Type B pancreatic cell (in vitro differentiated cells): ENCODE measurements at places on chromosomes 1 and 21. TPM values are rescaled to one million over a fixed set of nuclear protein-coding genes. Genes with fewer than 3 reads are reported as not detected.

GRCh38 chr21:14875704-14876523, 188.9 kb downstream of the NRIP1 start:
- DNase-seq: no peak

ERG gene
- total RNA-seq: 6.8 TPM in 1 of 2 replicates, not detected in the other

DNA sequence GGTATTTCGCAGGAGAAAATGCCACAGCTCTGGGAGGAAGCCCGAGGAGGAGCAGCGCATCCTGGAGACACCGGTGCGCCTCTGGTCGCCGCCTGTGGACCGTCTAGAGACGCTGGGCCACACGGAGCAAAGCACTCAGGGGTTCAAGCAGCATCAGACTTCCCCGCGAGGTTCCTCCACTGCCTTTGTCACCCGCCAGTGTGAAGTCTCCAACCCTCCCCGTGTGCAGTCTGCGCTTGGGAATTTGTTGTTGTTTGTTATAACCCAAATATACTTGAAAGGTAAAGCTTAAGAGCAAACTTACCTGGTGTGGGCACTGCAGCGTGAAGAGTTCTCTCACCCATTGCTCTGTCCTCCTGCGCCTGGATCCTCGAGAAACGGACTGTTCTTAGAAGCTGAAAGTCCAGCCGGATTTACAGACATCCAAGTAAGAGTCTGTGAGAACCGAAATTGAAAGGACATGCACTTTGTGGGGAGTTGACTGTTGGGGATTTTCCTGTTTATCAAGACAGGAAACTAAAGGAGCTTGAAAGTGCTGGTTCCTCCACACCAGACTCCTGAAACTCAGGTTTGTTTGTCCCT, at the start of gene GBP4:
Gene GBP4, minus strand, starts transcription at position 452 of the 582 bp plus-strand sequence. Its CDS starts 108 bp downstream, at position 344.
- DNase-seq: no peak

APCS gene
- 0.40 TPM in 1 of 2 replicates, not detected in the other for total RNA-seq

DNA sequence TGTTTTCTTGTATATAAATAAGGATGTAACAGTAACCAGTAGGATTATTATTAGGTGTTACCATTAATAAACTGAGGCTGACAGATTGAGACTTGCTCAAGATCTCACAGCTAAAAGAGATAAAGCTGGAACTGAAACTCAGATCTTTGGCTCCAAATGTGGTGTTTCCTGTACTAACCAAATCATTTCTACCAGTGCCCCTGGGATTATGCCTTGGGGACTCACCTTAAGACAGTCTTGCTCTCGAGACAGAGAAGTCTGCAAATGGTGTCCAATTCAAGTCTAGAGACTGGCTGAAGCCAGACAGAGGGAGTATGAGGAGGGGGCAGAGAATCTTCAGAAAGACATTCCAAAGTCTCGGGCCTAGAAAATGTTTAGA, 593 bp upstream of the CD53 start:
- no peak for DNase-seq

- no peak for DNase-seq
These were observed 417.3 kb upstream of the PROX1 start for GRCh38 chr1:213570487-213570886.

- no peak for DNase-seq
These were observed 74.7 kb downstream of the ALG6 start for GRCh38 chr1:63442141-63442475.

SAMD13 gene
- 3.6 and 6.0 TPM in 2 replicates for total RNA-seq

- no peak for DNase-seq
These were observed 34.6 kb upstream of the ADAMTS5 start for GRCh38 chr21:27001526-27001925.

SDC3 gene
- total RNA-seq: 46.7 and 54.2 TPM in 2 replicates

DNA sequence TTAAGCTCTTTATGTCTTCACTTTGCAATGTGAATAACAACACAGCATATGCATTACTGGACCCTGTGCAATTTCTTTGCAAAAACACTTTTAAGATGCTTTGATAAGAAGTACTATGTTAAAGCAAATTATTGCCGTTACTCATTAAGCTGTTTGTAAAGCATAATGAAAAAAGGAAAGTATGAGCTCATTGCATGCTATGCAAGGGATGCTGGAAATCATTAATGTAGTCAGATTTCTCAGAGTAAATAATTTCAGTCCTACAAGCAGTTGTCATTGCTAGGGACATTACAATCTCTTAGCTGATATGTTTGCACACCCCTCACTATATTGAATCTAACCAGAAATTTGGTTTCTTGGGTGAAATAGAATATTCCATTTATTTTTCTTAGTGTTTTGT, 982.5 kb upstream of the ADGRL2 start:
- no peak for DNase-seq

RGS8 gene
- total RNA-seq: 0.33 and 1.1 TPM in 2 replicates

DNA sequence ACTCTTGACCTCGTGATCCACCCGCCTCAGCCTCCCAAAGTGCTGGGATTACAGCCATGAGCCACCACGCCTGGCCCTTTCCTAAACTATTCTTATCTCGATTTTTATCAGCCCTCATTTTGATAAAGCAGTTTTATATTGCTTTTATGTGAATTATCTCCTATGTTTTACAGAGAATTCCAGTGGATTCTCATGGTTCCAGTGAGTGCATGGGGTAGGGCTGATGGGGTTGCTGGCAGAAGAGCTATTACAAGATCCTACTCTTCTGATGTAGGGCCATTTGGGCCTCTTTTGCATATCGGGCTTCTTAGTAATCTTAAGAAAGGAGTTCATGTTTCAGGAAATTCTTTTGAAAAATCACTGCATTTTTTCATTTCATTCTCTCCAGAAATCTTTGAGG, 187.6 kb downstream of the PBX1 start:
- no peak for DNase-seq

ADAMTS5 gene
- 5.8 and 8.1 TPM in 2 replicates for total RNA-seq

GRCh38 chr1:55378582-55378981, 163.4 kb upstream of the USP24 start:
- no peak for DNase-seq

TPTE gene
- total RNA-seq: not detected in 2 replicates

DNA sequence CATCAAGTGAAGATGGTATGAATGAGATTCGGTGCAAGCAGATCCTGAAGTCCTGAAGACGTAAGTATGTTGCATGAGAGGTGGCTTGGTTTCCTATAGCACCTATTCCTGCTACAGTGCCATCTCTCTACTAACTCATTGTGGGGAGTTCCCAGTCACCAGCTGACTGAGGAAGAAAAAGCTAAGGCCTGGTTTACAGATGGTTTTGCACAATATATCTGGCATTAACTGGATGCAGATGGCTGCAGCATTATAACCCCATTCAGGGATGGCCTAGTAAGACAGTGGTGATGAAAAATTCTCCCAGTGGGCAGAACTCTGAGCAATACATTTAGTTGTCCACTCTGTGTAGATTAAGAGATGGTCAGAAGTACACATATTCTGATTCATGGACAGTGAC, 36.7 kb downstream of the RTCA start:
- DNase-seq: no peak

DNA sequence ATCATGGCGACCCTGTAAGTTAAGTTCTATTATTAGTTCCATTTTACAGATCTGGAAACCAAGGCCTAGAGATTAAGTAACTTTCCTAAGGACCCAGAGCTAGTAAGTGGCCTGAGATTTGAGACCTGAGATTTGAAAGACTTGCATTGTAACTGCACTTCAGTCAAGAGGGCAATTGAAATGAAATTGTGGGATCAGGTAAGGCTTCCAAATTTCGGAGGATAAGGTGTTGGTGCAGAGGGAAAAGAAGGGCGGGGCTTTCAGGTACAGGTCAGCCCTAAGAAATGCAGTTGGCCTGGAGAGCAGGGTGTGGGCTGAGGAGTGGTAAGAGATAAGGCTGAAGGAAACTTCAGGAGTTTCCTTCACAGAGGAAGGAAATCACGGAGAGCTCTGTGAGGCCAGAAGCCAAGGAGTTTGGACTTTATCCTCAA, 51.1 kb downstream of the SLC16A1 start:
- DNase-seq: no peak

- DNase-seq: no peak
These were observed 11.2 kb upstream of the XPR1 start for GRCh38 chr1:180620581-180620980.

CDA gene
- total RNA-seq: 1.5 and 3.0 TPM in 2 replicates

GRCh38 chr1:2352897-2353550, 38.3 kb downstream of the MORN1 start:
- DNase-seq: no peak

OR2L2 gene
- 0.07 and 0.14 TPM in 2 replicates for total RNA-seq

GRCh38 chr1:192588546-192588945, 13.0 kb downstream of the RGS1 start:
- no peak for DNase-seq

DNA sequence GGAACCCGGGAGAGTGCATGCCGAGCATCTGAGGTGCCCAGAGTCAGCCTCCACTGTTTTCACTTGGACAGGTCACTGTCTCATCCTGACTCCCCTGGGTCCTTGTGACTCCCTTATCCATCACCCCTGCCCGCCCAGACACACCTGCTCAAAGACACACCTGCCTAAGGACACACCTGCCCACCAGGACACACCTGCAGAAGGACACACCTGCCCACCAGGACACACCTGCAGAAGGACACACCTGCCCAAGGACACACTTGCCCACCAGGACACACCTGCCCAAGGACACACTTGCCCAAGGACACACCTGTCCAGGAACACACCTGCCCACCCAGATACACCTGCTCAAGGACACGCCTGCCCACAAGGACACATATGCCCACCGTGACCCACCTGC, 70.8 kb upstream of the ARHGEF16 start:
- DNase-seq: no peak

DNA sequence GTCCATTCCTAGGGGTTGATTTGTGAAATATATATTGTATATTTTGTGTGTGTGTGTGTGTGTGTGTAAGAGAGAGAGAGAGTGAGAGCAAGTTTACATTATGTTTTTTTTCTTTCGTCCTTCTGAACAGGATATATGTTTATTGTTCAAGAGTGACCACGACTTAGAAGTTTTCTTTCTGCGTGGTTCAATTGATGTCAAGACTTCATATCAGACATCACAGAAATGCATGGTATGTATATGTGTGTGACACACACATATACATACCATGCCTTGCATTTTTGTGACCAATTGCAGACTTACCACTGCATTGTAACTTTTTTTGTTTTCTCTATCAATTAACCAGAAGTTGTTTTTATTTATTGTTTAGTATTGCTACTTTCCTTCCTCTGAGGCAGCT, 2.5 kb downstream of the RASAL2 start:
- no peak for DNase-seq

B4GALT2 gene
- total RNA-seq: 44.3 and 54.8 TPM in 2 replicates

DNA sequence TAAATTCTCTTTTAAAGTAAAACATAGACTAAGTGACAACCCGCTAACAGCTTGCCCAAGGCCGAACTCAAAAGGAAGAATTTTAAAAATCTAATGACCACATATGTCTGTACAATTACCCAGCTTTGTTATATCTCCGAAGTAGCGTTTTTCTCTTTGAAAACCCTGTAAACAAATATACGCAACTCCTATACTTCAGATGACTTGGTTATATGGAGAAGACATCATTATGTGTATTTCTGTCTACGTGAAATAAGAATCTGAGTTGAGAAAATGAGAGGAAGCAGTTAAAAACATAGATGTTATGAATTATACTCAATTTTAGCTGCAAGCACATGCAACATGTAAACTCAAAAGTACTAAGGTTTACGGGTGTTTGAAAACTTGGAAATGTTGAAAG, 2.0 kb downstream of the PBX1 start:
- DNase-seq: no peak
